CD4-positive, alpha-beta T cell treated with Interleukin-15 for 4 hours (primary cell): ENCODE measurements at places on chromosomes 1 and 21.

DNA sequence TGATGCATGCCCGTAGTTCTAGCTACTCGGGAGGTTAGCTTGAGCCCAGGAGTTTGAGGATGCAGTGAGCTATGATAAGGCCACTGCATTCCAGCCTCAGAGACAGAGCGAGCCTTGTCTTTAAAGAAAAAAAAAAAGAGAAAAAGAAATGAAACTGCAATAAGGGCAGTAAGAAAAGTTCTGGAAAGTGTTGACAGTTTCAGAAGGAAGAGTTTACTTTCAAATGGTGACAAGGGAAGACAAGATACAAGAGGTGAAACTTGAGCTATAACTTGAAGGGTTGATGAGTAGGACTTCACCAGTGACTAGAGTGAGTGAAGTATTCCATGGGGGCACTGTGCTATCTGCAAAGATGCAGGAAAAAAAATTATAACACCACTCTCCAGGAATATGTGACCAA lies 125.0 kb downstream of the AKT3 start:
- DNase-seq = no peak

GRCh38 chr1:229318056-229318455 lies 24.8 kb downstream of the CCSAP start:
- no peak for DNase-seq

DNA sequence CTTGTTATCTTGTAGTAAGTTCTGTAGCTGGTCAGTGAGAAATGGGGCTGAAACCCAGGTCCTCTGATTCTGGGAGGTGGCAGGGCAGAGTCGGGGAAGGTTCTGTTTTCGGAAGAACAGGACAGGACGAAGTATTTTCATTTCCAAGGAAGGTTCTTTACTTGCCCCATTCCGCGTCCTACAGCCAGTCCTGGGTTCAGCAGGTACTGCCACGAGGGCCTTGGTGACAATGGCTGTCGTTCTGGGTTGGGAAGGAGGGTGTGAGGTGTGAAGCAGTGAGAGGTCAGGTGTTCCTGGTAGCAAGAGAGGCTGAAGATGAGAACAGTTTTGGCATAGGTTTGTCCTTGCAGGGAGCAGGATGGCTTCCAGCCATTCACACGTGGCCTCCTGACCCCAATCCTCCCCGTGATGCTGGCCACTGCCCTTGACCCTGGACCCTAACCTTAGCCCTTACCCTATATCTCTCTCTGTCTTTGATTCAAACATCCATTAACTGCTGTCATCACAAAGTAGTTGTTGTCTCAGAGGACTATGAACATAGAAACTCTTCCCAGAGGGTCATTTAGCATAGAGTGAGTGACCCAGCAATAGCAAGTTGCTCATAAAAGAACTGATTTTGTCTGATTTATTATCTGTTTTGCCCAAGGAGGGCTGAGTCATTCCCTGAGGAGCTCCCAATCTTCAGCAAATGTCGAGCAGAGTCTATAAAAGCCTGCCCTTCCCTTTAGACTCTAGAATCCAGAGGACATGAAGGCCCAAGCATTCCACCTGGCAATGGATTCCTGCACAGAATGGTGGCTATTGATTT lies 25.0 kb downstream of the VASH2 start:
- no peak for DNase-seq

DNA sequence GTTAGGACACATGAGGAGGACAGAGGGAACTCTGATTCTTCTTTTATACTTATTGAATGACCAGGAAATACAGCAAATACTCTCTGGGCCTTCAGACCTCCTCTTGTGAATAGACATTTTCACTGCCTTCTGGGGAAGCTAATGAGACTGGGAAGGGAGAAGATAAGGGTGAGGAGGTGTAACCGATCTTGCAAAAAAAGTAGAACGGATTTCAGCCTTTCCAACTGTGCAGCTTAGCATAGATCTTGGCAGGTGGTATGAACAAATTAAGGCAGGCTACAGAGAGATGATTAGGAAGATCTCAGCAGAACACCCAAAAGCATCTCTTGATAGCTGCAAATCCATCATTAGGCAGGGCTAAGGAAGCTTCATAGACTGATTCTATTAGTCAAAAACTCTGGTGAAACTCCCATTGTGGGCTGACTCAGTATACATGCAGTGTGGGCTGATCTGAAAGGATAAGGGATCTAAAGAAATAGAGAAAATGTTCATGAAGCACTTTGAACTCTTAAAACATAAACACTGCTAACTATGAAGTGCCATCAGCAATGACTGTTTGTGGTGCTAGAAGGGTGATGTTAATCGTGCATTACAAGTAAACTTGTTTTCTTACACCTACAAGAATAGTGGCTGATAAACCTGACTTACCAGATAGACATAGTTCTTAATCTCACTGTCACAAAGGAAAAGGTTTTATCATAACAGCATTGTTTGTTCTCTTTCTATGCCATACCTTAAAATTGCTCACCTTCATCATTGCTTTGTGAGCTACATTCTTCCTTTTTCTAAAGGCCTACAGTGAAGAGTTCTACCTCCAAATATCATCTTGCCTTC lies 85.5 kb upstream of the PALMD start:
- DNase-seq = no peak

DNA sequence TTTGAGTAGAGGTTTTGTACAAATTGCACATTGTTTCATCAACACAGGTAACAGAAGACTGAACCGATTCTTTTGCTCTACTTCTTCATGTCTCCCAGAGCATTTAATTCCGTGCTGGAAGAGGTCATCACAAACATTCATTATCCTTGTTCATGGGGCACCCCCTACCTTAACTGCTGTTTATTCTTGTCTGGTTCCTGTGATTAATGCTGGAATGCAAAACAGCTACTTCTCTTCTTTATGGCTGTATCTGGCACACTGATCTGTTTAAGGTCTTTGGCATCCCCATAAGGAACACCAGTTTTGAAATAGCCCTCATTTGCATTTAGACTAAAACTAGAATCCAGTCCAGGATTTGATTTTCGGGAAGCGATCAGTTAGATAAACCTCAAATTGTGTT lies 42.2 kb downstream of the NTNG1 start:
- no peak for DNase-seq

GRCh38 chr1:206895837-206896242 lies 1.4 kb upstream of the IL24 start:
- DNase-seq = no peak

GRCh38 chr1:179372160-179372559 lies 6.4 kb downstream of the AXDND1 start:
- no peak for DNase-seq

DNA sequence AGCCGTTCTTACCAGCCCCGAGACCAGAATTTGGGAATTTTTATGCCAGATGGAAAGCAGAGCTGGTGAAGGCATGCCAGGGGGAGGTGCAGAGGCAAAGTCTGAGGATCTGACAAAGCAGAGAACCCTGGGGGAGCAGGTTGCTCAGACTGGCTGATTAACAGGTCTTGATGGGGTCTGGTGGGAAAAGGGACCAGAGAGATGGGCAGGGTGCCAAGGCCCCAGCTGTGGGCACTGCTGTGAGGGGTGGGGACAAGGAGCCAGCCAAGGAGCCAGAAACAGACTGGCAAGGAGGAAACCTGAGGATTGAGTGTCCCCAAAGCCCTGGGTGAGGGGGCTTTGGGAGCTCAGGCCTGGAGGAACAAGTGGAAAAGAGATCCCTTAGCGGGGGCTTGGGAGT lies 21.4 kb downstream of the RPS6KA1 start:
- DNase-seq = no peak

GRCh38 chr1:229856009-229856650 lies 210.9 kb upstream of the GALNT2 start:
- no peak for DNase-seq

GRCh38 chr1:42221952-42222606 lies 57.5 kb upstream of the GUCA2A start:
- no peak for DNase-seq

GRCh38 chr1:29202053-29202452 lies 20.4 kb upstream of the SRSF4 start:
- no peak for DNase-seq

- DNase-seq = no peak
Observed at GRCh38 chr1:245825128-245825901, 670.5 kb downstream of the KIF26B start.

DNA sequence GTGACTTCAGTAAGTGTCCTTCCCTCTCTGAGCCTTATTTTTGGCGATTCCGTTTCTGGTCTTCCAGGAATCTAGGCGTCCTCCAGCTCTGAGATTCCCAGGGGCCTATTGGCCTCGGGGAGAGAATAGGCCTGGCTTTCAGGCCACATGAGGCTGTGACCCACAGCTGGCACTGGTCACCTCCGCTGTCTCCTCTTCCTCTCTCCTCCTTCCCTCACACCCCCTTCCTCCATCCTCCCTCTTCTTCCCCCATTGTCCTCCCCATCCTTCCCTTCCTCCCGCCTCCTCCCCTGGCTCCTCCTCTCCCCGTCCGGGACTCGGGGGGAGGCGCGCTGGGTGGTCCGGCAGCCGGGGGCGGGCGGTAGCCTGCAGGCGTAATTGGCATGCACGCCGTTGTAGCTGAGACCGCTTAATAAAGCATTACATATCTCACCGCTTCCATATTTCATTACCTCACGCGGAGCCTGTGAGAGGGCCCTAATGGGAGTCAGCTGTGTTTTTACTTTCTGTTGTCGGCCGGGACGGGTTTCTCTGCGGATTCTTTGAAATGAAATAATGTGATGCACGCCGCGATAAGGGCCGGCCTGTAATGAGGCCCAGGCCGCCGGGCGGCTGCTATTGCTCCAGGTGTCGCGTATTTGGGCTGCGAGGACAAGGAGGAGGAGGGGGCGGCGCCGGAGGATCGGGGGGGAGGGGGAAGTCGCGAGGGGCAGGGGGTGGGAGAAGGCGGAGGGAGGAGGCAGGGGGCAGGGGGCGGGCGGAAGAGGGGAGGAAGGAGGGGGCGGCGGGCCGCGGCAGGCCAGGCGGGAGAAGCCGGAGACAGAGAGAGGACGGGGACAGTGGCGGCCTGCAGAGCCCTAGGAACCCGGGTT lies 95.3 kb downstream of the FOXD2 start:
- no peak for DNase-seq

GRCh38 chr1:192959657-192960186 lies 99.4 kb downstream of the UCHL5 start:
- no peak for DNase-seq

GRCh38 chr1:7458946-7459345 lies 312.1 kb upstream of the VAMP3 start:
- no peak for DNase-seq

DNA sequence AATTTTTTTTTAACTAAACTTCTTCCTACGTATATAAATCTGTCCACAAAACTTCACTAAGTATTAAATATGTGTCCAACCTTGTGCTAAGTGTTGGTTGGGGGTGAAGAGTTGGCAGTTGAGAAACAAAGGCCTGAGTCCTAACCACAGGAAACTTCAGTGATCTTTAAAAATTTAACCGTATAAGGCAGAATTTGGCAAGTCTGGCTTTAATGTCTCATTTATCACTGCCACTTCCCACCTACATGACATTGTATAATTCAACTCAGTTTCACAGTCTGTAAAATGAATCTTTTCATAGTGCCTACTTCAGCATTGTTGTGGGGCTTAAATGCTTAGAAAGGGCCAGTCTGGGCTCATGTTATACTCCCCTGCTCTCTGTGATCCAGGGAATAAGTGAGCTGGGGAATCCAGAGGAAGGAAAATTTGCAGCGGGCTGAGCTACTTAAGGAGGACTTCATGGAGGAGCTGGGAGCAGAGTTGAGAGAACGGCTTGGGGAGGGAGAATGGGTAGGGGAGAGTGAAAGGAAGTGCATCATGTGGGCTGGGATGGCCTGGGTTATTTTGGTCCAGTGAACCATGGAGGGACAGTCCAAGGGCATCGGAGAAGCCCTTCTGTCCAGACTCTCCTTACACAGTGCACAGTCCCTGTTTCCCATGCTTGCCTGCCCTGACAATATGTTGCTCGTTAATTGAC lies 14.5 kb downstream of the IFNAR2 start:
- no peak for DNase-seq

- no peak for DNase-seq
Observed at GRCh38 chr1:179586107-179586823, 5.4 kb upstream of the TDRD5 start.

DNA sequence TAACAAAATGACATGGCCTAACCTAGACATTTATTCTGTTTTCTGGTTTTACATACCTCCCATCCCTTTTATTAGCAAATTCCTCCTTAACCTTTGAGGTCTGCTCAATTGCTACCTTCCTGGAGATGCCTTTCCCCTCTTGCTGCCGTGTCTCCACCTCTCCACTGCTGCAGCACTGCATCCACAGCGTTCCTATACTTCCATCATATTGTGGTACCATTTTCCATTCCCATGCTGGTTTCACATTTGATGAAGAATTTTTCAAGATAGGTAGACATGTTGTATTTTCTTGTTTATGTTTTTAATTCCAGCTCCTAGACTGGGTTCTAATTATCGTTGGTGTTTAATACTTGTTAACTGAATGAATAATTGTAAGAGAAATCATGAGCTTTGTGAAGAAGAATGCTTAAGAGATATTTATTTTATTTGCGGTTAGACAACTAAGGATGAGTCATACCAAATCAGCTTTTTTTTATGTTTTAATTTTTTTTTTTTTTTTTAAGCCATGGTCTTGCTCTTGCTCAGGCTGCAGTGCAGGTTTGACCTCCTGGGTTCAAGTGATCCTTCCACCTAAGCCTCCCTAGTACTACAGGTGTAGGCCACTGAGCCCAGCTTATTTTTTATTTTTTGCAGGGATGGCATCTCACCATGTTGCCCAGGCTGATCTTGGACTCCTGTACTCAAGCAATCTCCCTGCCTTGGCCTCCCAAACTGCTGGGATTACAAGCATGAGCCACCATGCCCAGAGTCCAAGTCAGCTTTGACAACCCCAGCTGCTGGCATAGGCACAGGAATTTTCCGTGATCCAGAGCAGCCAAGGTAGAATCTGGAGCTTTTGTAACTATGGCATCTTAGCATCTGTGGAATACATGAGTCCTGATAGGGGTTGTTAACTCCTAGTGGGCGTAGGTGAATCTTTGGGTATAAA lies 44.0 kb downstream of the ATP6V1G3 start:
- DNase-seq = no peak

- no peak for DNase-seq
Observed at GRCh38 chr1:6835139-6835538, 49.9 kb downstream of the CAMTA1 start.

- DNase-seq = no peak
Observed at GRCh38 chr1:181150273-181150672, 61.8 kb downstream of the IER5 start.

DNA sequence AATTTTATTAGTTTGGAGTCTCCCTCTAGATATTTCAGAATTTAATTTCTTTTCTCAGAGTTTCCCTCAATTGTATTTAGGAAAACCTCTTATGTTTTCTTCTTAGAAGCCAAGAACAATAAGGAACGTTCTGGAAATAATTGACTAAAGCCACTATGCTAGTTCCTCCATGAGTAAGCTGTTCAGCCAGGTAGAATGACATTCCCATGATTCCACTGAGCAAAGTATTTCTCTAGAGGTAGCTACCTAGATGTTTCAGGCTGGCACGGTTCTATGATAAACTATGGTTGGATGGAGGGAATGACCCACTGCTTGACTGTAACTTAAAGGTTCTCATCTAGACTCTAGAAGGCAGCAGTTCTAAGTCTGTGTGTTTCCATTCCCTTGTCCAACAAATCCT lies 62.4 kb downstream of the CLDN17 start:
- no peak for DNase-seq

- no peak for DNase-seq
Observed at GRCh38 chr1:220121791-220122530, 28.0 kb downstream of the IARS2 start.
